ENCODE measurements at places on chromosomes 5 and 9. TPM values are rescaled to one million over a fixed set of nuclear protein-coding genes. Genes with fewer than 3 reads are reported as not detected.

KLHL3 gene
- 1.3 TPM for polyA plus RNA-seq

GRCh38 chr5:125835293-125836172 lies 587.7 kb upstream of the GRAMD2B start:
- peak; percentile 77 for DNase-seq

FBXO10 gene
- 12.3 TPM for polyA plus RNA-seq

SPATA9 gene
- 0.34 TPM for polyA plus RNA-seq

PCDHB14 gene
- 1.8 TPM for polyA plus RNA-seq

DNA sequence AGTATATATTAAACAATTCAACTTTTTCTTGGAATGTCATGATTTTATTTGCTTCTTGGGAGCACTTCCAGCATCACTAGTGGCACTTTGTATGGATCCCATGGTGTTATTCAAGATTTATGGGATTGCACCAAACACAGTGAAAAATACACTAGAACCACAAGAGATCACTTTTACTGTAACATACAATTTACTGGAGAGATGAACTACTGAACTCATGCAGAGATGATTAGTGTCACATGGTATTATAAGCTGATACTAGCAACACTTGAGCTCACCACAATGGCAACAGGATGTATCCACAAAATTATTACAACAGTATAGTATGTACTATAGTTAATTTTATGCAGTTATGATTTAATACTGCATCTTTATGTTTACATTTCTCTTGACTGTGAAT lies 16.3 kb upstream of the SLC36A2 start:
- DNase-seq: no peak

- DNase-seq: peak; percentile 92
These were observed 56.8 kb upstream of the SMIM32 start for GRCh38 chr5:136249678-136250266.

BSPRY gene
- 20.8 TPM for polyA plus RNA-seq

AUH gene
- polyA plus RNA-seq: 11.1 TPM

GRCh38 chr9:136537896-136538598 lies 7.8 kb downstream of the NOTCH1 start:
- DNase-seq: no peak

DNA sequence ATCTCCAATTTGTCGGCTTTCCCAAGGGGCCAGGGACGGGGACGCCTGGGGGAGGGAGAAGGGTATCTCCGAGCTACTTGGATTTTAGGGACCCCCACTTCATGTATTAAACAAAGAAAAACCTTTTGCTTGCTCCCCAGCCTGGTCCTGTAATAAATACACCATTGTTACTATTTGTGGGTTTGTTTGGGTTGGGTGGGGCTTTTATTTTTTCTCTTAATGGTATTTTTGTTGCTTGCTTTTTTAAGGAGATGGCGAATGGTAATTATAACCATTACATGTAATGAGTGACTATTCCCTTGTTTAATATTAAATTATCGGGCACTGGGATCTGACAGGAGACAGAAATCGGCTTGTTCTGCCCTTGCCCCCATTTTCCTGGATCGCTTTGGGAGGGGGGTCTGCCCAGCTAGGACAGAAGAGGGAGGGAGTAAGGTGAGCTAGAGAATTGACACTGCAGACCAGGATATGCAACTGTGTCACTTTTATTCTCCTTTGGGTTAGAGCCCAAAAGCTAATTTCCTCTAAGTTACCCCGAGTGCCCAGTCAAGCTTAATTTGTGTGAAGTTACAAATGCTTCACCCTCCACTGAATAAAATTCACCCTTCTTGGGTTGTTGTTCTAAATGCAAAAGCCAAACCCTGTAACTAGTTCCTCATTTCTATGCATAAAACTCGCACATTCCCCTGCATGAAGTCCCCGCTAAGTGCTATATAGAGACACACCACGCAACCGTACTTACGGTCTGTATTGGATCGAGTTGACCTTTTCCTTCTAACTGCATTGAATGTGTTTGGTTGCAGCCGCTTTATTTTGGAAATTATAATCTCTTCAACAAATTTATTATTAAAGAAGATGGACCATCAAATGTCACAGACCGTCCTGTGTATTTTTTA lies 1.6 kb upstream of the ZNF608 start:
- no peak for DNase-seq

GRCh38 chr5:136082390-136083193 lies 50.1 kb upstream of the SMAD5 start:
- peak; percentile 70 for DNase-seq

DNA sequence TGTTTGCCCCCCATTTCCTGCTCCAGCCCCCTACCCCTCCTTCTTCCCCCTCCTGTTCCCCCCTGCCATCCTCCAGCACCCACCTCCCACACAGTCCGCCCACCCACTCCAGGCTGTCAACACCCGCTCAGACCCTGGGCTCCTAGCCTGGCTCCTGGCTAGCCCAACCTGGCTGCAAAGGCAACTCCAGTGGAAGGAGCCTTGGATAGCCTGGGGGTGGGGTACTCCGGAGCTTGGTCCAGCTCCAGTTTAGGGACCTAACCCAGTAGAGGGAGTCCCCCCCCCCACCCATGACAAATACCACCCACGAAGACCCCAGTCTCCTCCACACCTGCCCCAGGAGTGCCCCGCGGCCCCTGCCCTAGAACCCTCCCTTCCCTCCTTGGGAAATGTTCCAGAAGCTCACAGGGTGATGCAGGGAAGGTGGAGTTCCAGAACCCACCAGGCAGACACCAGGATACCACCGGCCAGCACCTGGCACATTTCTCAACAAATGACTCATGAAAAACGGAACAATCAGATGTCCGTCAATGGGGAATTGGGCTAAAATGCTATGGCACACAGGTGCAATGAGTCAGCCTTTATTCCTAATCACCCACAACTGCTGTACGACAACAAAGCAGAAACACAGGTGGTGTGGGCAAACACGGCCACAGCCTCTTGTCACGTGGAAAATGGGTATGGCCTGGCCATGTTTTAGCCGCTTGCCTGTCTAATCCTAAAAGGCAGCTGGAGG lies 901 bp upstream of the SLC12A7 start:
- no peak for DNase-seq

DNA sequence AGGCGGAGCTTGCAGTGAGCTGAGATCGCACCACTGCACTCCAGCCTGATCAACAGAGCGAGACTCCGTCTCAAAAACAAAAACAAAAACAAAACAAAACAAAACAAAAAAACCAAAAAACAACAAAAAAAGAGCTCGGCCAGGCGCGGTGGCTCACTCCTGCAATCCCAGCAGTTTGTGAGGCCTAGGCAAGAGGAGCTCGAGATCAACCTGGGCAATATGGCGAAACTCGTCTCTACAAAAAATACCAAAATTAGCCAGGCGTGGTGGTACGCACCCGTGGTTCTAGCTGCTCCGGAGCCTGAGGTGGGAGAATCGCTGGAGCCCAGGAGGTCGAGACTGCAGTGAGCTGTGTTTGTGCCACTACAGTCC lies 20.2 kb downstream of the TRIM7 start:
- no peak for DNase-seq

DNA sequence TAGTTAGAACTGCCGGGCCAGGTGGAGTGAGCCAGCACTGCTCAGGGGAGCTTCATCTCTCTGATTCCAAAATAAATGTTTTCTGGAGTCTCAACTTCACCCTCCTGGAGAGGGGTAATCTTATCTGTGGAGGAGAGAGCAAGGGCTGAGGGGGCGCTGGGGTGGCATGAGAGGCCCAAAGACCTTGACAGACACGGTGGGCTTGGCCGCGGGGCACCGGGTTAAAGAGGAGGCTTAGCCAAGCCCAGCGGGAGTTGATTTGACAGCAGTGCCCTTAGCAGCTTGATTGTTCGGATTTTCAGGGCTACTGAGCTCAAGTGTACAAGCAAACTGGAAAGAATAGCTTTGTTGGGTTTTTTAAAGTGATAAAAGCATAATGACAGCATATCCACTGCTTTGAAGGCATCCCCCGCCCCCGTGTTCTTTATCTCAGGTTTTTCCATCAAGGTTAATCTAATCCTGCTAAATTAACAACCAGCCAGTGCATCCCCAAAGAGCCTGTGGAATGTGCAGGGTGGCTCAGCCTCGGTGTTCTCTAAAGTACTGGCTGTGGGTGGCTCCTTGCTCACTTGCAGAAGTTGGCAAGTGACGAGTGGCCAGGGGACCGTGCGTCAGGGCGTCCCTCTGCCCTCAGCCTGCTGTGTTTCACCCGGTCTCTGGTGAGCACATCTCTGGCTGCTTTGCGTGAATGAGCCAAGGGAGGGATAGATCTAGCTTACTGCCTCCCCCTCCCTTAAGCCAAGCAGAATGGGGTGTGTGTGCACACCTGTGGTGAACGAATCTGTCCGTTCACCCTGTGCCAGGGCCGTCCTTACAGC lies 5.5 kb downstream of the QRFP start:
- DNase-seq: peak; percentile 51

STPG3 gene
- not detected for polyA plus RNA-seq

TTLL11 gene
- 8.7 TPM for polyA plus RNA-seq

GRCh38 chr5:61319388-61320146 lies 12.5 kb upstream of the ZSWIM6 start:
- DNase-seq: peak; percentile 92

DNA sequence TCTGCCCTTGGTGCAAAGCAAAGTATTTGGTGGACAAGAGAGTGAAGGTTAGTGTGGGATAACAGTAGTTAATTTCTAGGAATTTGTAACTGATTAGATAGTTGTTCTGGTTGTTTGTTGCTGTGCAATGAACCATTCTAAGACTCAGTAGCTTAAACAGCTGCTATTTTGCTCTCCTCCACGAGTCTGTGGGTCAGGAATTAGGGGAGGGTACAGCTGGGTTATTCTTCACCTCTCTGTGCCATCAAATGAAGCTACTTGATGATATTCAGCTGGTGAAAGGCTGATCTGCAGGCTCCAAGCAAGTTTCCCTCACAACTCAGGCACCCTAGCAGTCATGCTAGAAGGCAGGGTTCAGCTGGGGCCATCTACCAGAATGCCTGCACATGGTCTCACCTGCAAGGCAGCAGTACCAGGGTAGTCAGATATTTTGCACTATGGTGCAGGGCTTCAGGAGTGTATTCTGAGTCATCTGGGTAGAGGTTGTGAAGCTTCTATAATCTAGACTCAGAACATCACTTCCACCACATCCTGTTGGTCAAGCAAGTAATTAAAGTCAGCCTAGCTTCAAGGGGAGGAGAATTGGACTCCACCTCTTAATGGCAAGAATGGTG lies 159.5 kb upstream of the SLC28A3 start:
- no peak for DNase-seq

PURA gene
- polyA plus RNA-seq: 3.5 TPM

DNA sequence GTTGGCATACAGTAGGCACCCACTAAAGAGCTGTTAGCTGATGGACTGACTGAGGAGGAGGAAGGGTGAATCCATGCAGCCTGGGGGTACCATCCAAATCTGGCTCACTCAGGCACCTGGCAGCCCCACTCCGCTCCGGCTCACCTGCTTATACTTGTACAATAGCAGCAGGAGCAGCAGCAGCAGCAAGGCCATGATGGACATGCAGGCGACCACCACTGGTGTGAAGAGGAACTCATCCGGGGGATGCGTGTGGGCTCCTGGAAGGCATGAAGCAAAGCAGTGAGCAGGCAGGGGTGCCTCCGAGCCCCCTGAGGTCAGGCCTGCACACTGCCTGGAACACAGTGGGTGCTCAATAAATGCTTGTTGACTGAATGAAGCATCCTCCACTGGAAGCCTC lies 18.3 kb downstream of the CSF1R start:
- no peak for DNase-seq
